ENCODE measurements at places on chromosomes 6 and 20. TPM values are rescaled to one million over a fixed set of nuclear protein-coding genes. Genes with fewer than 3 reads are reported as not detected.

TBXT gene
- total RNA-seq, result 44.8 TPM

- DNase-seq, result no peak
Measured at GRCh38 chr6:165618241-165618640, 44.8 kb downstream of the PDE10A start.

DNA sequence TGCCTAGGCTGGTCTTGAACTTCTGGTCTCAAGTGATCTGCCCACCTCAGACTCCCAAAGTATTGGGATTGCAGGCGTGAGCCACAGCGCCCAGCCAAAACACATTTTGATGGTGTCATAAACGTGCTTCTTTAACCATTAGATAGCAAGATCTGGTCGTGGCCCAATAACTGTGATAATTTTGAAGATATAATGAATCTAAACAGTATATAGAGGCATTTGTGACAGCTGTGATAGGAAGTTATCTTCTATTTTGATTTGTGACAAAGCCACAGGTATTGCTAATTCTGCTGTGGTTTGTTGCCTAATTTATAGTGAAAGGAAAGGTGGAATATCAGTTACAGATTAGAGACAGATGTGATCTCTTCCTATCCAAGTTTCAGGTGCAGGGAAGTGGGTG lies 695 bp upstream of the OXT start:
- DNase-seq, result no peak

- no peak for DNase-seq
Measured at GRCh38 chr6:116369964-116370759, 585 bp upstream of the DSE start.

- no peak for DNase-seq
Measured at GRCh38 chr20:51893723-51894122, 91.4 kb upstream of the SALL4 start.

GRCh38 chr20:31440012-31440659 lies at the start of gene DEFB123:
TSS of gene DEFB123 (plus strand) at chr20:31440632. CDS start at chr20:31440699, 67 bp downstream.
- no peak for DNase-seq

DNA sequence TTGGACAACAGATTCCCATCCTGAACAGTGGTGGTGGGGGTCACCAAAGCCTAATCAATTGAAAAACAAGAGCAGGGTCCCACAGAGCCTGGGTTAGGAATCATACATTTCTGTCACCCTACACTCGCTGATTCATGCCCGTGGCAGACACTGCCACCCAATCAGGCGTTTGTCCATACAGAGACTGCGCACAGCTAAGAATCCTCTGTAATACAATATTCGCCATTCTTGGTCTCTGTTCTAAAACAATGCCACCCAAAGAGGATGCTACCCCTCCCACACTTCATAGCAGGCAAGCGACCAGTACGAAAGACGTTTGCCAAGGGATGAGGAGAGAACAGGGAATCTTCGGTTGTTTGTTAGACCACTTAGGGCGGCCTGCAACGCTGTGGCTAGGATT lies 28.1 kb upstream of the SLC22A23 start:
- DNase-seq, result no peak

GRCh38 chr6:18503593-18504231 lies 116.6 kb downstream of the RNF144B start:
- peak; percentile 56 for DNase-seq

- DNase-seq, result no peak
Measured at GRCh38 chr20:49612127-49612738, 44.3 kb upstream of the PTGIS start.

DNA sequence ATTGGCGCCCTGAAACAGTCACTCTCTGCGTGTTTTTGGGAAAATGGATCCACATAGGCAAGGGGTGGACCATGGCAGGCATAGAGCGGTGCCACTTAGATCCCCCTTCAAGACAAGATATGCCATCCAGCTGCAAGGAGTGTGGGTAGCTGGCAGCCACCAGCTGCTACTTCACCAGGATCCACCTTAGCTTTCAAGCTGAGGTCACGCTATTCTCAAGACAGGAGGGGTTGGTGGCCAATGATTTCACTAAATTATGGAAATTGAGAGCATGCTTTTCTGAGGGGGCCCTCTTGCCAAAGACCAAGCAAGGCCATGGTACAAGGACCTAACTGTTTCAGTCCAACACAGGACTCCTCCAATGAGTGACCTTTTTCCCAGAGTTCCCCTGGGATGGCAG lies 16.3 kb downstream of the HEBP2 start:
- no peak for DNase-seq

DNA sequence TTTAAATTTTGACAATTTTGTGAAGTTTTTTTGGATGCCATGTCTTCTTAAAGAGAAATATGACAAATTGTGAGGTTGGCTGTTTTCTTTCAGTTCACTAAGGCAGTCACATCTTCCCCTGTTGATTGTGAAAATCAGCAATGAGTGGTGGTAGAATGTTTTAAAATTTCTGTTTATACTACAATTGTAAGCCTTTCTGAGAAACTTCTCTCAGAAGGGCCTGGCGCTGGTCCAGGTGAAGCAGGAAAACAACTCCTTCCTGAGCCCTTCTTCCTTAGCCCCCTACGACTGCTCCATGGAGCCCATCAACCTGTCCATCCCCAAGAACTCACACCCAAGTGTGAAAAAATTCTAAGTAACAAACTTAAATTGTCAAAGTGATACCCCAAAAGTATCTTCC lies 80.6 kb downstream of the SSR1 start:
- no peak for DNase-seq

- no peak for DNase-seq
Measured at GRCh38 chr20:14189794-14190402, 147.5 kb downstream of the FLRT3 start.

ZNF165 gene
- 1.4 TPM for total RNA-seq

GRCh38 chr6:146135167-146135566 lies 106.3 kb downstream of the GRM1 start:
- DNase-seq, result no peak

CENPW gene
- total RNA-seq, result 34.0 TPM

DNA sequence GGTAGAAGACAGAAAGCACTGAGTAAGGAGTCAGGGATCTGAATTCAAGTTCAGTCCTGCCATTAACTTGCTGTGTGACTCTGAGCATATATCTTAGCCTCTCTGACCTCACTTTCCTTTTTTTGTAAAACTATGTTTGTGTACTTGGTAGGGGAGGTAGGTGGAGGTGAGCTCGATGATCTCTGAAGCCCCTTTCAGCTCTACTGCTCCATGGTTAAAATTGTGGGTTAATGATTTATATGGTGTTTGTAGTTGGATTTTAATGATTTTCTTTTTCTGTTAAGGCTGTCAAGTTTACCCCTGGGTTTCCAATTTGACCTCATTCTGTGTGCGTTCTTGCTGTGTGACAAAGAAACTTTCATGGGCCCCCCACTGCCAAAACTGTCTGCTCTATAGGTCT lies 124.1 kb downstream of the CD164 start:
- DNase-seq, result no peak

HEBP2 gene
- 30.1 TPM for total RNA-seq

DNA sequence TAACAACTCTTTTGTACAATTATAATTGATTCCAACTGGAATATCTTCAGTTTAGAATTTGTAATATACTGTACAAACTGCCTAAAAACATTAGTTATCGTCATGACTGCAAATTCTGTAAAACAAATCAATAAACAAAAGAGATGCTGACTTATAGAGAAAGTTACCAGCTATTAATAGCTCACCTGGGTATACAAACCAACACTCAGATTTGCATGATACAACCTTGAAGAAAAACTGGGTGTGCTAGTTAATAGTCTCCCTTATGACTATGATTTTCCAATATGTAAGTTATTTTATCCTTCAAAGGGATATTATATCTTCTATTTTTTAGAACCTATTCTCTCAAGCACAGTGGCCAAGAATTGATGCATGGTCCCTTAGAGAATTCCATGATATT lies 698.5 kb downstream of the FRK start:
- DNase-seq, result no peak

BMP2 gene
- 1.1 TPM for total RNA-seq

DNA sequence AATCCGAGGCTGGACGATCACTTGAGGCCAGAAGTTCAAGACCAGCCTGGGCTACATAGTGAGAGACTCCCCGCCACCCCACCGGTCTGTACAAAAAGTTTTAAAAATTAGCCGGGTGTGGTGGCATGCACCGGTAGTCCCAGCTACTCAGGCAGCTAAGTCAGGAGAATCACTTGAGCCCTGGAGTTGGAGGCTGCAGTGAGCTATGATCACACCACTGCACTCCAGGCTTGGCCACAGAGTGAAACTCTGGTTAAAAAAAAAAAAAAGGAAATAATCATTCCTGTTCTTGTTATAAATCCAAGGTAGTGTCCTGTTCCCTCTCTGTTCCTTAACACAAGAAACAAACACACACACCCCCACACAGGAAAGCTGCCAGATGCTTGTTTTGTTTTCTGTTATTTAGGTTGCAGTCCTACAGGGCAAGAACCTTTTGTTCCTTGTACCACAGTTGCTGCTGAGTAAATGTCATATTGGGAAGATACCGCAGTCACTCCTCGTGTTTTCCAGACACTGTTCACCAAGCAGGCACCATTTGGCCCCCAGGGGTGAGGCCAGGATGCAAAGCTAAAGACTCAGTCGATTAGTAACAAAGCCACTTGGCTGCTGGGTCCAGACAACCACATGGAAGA lies 28.9 kb downstream of the ASIP start:
- peak; percentile 15 for DNase-seq

- no peak for DNase-seq
Measured at GRCh38 chr6:111086685-111087084, 618 bp upstream of the SLC16A10 start.

ME1 gene
- total RNA-seq, result 13.4 TPM

- no peak for DNase-seq
Measured at GRCh38 chr6:3456395-3456897, 404 bp downstream of the SLC22A23 start.

DNA sequence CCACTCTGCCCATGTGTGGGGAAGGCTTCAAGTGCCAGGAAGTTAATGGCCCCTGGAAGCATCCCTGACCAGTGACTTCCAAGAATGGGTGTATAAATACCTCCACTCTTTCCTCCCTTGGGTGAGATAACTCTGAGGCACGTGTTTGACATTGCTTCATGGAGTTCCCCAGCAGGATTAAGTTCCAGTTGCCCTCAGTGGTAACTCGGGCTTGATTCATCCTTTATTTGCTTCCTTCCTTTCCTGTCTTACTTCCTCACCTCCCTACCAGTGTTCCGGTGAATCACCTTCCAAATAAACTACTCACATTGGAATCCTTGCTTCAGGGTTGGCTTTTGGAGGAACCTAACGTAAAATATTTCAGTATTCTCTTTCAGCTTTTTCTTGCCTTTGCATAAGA lies 84.6 kb upstream of the JAG1 start:
- DNase-seq, result no peak

RGS17 gene
- 12.0 TPM for total RNA-seq

DNA sequence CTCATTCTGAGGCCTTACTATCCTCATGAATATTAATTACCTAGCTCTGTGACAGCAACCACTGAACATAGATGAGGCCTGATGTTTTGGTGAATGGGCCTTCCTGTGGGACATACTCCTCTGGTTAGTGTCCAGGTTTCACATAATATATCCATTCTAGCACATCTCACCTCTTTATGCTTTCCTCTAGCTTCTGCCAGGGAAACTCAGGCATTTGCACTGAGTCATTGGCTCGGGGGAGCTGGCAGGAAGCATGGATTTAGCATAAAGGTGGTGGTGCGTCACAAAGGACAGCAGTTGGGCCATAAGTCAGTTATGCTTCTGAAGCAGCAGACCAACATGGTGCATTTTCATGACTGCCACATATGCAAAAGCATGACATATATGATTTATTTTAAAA lies 37.5 kb upstream of the TMEM170B start:
- DNase-seq, result no peak

- DNase-seq, result no peak
Measured at GRCh38 chr6:1995636-1996035, 249.8 kb downstream of the GMDS start.

ZCCHC3 gene
- total RNA-seq, result 40.0 TPM

DNA sequence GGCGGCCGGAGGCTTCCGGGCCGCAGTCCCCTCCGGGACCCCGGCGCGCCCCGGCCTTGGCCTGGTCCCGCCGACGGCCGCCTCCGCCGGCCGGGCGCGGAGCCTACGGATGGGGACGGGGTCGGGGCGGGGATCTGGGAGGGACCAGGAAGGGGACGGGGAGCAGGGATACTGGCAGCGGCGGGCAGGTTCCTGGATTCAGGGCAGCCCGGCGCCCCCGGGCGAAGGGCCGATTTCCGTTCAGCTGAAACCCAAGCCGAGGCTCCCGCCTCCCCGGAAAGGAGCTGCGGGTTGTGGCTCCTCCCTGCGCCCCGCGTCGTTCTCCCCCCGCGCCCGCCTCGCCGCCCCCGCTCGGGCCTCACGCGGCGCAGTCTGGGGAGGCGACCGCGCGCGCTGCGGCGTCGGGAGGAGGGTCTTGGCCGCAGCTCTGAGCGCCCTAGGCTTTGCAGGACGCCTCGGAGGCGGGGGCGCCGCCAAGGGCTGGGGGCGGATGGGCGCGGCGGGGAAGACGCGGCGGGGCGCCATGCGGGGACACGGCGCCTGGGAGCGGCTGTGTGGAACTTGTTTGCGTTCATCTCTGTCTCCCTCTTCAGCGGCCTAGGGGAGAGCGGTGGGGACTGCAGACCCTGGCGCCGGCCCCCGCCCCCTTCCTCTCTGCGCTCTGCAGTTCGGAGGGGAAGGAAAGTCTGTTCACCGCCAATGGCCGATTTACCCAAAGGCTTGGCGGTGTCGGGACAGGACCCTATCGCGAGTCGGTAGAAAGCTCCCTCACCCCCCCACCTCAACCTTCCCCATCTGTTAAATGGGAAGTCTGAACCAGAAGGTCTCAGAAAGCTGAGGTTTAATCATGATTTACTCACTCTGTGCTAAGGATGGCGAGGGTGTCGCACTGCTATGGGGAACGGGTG lies 22.7 kb upstream of the TMEM181 start:
- peak; percentile 55 for DNase-seq

TGM3 gene
- not detected for total RNA-seq

DNA sequence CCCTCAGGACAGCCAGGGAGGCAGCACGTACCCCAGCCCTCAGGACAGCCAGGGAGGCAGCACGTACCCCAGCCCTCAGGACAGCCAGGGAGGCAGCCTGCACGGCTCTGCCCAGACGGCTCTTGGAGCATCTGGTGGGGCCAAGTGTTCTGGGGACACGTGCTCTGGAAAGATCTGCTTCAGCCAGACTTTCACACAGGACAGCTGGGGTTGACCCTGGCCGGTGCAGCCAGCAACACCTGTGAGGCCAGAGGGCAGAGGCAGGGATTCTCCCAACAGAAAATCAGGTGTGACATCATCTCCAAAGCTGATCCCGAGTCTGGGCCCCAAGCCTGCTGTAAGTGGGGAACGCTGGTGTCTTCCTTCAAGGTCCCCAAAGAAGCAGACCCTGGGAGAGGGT lies 55.5 kb upstream of the SLCO4A1 start:
- DNase-seq, result no peak

LRRN4 gene
- total RNA-seq, result 0.13 TPM

DNA sequence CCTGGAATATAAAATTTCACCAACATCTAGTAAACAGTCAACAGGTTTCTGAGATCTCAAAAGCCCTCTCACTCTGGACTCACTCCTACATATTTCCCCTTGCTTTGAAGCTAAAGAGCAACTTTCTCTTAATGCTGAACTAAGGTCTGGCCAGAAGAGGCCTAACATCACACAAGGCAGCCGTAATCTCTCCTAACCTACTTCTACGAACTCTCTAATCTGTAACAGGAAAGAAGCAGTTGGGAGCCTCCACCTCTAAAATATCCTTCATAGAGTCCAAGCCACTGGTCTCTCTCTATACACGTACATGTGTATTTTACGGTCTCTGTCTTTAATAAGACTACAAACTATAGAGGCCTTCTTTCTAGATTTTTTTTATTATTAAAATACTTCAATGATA lies 72.0 kb downstream of the REV3L start:
- DNase-seq, result no peak

All from endothelial cell (in vitro differentiated cells).